ENCODE measurements at places on chromosomes 7 and 10.

- no peak for DNase-seq
Observed at GRCh38 chr10:18164093-18164492, 23.9 kb downstream of the CACNB2 start.

- DNase-seq, result no peak
Observed at GRCh38 chr10:49318755-49319154, 19.8 kb downstream of the C10orf71 start.

DNA sequence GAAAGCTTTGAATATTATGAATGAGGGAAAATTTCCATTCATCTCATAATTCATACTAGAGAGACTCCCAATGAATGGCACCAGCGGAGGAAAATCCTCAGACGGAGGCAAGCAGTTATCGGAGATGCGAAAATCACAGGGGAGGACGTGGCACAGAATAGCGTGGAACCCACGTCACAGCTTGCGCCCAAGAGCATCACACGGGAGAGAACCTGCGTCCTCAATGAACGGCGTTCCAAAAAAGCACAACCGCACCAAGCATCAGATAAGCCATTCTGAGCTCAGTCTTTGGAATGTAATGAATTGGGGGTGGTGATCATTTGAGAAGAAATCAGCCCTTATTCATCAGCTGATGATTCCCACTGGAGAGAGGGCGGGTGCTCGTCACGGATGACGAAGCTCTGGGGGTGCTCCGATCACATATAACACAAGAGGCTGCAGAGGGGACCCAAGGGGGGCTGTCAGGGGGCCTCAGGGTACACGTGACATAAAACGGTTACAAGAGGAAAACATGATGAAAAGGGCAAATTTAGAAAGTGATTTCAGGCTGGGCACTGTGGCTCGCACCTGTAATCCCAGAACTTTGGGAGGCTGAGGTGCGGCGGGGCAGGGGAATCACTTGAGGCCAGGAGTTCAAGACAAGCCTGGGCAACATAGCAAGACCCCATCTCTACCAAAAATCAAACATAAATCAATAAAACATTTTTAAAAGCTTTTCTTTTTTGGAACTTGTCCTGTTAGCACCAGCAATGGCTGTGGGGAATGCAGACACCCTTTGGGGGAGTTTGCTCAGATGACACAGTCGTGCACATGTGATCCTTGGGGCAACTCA lies 33.8 kb upstream of the FIS1 start:
- no peak for DNase-seq

DNA sequence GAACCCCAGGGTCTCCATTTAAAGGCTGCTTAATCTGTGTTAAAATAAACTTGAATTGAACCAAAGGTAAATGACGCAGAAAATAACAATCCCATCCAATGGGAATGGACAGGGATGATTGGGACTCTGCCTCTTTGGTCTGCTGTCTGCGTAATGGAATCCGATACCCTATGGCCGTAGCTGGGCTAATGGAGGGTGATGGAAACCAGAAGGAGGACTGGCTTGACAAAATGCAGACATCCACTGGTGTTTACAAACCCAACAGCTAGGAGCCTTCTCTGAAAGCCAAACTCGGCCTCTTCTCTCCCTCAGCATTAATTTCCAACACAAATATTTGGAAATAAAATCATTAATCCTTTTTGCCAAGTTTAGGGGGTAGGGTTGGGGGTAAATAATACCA lies 162.2 kb upstream of the CHST15 start:
- no peak for DNase-seq

- no peak for DNase-seq
Observed at GRCh38 chr7:6071406-6071805, 40.2 kb downstream of the ANKRD61 start.

DNA sequence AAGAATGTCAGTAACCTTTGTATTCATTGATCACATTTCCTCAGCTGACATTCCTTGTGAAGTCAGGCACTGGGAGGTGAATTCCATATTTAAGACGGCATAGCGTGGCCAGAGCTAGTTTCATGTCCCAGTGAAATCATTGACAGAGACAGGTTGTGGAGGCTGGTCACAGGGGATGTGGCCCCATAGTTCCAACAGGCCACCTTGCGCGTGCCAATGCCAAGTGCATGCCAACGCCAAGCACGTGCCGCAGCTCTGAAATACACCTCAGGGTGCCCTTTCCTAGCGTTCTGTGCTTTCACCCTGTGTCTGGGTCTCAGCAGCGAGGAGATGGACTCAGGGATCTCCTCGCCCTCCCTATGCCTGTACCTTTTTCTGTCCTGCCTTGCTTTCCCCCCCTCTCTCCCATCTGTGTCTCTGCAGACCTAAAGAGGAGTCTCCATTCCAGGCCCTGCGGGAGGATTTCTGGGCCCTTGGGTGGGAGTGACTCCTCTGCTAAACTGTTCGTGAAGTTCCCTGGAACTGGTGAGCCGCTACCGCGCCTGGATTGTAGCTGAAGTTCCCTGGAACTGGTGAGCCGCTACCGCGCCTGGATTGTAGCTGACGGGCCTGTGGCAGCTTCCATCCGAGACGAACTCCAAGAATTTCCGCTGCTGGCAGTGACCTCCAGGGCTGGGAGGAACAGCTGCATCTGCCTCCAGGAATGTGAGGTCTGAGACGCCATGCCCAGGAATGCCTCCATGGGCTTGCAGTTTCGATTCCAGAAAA lies 19.7 kb downstream of the AQP1 start:
- no peak for DNase-seq

- DNase-seq, result no peak
Observed at GRCh38 chr7:23894892-23895569, 185.0 kb downstream of the STK31 start.

DNA sequence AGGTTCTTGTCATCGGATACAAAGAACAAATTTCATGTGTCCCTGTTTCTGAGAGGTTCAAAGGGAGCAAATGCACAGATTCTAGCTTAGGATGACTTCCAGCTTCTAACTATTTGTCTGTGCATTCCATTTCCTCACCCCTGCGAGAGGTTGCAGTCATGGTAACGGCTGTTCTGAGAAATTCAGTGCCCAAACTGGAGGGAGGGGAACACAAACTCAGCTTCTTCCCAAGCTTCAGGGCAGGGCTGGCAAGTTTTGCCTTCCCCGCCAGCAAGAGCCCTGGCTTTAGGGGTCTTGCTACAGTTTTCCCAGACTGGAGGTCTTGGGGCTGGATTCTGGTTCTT lies 11.1 kb downstream of the FAS start:
- no peak for DNase-seq

- no peak for DNase-seq
Observed at GRCh38 chr7:156896388-156897022, 3.5 kb upstream of the LMBR1 start.

- no peak for DNase-seq
Observed at GRCh38 chr10:21926358-21926925, 77.1 kb downstream of the DNAJC1 start.

DNA sequence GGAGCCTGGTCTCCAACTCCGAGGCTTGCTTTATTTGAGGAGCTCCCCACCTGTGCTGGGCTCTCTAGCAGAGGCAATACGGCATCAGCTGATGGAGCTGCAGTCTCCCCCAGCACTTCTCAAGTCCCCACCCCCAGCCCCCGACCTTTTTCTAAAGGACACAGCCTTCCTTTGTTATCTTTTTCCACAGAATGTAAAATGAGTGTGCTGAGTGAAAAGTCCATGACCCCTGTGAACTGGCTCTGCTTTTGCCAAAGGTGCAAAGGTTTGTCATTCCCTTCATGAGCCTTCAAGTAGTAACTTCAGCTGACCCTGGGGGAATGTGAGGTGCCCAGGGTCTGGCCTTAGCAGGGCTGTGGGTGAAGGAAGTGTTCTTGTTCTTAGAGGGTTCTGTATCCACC lies 25.5 kb downstream of the LRRC4 start:
- no peak for DNase-seq

DNA sequence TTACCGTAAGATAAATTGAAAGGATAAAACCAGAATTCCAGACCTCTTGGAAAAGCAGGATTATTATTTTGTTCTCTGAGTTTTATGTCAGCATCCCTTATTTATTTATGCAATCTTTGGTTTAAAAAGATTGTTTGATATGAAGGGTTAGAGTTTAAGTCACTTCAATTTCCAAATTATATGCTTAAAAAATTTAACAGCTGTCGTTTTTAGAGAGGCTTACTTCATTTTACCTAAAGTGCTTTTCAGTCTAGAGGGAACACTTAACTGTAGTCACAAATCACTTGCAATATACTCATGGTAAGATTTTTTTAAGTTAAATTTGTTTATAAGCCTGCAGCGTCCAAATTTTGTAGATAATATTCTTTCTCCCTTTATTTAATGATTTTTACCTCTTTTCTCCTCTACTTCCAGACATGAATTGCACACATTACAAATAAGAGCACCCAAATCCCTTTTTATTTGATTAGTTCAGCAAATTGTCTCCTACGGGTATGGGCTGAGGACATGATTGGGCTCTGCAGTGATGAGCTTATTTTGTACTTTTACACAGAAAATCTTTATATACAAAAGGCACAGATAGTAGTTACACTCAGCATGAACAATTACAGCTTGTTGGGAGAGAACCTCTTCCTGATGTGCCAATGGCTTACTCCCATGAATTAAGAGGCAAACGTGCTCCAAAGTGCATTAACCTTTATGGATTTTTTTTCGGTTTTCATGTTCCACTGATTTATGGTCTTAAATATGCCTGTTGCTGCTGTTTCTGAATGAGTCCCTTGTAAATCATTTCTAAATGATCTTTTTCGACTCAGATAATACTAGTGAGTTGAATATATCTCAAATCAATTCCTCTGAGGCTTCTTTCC lies 319.3 kb upstream of the LRGUK start:
- no peak for DNase-seq

DNA sequence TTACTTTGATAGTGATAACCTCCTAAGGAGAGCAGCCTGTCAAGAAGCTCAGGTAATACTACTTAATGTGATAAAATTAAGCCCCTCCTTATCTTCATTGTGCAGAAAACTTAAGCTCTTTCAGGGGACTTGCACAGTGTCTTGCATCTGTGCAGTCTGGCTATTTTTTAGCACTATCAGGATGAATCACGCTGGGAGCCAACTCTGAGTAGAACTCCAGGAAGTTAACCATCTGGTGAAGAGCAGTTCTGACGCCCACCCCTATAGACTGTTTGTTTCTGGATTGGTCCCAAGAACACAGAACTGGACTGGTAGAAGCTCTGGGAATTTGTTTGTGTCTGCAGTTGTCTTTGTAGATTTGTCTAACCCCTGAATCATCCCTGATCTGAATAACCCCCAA lies 41.9 kb downstream of the AGK start:
- DNase-seq, result no peak

DNA sequence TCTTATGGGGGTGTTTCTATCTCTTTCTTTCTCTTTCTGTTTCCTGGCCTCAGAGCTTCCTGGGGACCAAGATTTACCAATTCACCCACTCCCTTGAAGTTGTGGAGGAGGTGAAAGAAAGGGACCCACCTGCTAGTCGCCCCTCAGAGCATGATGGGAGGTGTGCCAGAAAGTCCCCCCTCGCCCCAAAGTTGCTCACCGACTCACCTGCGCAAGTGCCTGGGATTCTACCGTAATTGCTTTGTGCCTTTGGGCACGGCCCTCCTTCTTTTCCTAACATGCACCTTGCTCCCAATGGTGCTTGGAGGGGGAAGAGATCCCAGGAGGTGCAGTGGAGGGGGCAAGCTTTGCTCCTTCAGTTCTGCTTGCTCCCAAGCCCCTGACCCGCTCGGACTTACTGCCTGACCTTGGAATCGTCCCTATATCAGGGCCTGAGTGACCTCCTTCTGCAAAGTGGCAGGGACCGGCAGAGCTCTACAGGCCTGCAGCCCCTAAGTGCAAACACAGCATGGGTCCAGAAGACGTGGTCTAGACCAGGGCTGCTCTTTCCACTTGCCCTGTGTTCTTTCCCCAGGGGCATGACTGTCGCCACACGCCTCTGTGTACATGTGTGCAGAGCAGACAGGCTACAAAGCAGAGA lies 12.2 kb downstream of the AQP1 start:
- DNase-seq, result no peak

DNA sequence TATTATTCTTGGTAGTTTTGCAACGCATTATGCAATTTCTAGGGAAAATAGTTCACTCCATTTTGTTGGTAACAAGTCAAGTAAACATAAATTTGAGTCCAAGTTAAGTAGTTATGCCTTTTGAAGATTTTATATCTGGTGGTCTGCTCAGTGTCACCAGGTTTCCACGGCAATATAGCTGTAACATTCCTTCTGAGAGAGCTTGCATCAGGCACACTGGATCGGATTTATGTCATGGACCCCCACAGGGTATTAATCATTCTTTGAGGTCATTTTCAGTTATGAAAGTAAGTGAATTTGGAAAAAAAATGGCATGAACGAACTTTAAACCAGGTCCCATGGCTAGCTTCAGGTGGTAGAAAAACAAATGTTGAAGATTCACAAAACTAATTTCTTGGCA lies 136.3 kb downstream of the POLR1F start:
- DNase-seq, result no peak

- no peak for DNase-seq
Observed at GRCh38 chr10:80277567-80278250, 11.7 kb downstream of the MAT1A start.

- no peak for DNase-seq
Observed at GRCh38 chr10:119679480-119679829, 28.3 kb downstream of the BAG3 start.

DNA sequence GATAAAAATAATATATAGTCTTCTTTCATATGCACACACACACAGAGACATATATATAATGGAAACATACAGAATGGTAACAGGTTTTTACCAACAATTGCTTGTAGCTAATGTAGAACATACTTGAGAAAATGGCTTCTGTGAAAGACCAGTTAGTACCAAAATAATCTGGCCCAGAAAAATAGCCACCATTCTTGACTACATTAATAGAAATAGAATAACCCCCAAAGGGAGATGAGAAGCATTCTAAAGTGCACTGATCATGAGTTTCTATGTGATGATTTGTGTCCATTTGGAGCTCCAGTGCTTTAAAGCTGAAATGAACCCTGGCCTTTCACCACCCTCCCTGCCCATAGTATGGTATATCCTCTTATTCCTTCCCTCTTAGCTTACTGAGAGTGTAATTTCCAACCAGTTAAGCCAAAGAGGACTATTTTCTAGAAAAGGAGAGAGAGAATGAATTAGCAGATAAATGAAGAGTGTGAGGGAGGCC lies 22.9 kb upstream of the IFIT2 start:
- DNase-seq, result no peak

GRCh38 chr7:15049157-15049556 lies 146.6 kb upstream of the DGKB start:
- no peak for DNase-seq

DNA sequence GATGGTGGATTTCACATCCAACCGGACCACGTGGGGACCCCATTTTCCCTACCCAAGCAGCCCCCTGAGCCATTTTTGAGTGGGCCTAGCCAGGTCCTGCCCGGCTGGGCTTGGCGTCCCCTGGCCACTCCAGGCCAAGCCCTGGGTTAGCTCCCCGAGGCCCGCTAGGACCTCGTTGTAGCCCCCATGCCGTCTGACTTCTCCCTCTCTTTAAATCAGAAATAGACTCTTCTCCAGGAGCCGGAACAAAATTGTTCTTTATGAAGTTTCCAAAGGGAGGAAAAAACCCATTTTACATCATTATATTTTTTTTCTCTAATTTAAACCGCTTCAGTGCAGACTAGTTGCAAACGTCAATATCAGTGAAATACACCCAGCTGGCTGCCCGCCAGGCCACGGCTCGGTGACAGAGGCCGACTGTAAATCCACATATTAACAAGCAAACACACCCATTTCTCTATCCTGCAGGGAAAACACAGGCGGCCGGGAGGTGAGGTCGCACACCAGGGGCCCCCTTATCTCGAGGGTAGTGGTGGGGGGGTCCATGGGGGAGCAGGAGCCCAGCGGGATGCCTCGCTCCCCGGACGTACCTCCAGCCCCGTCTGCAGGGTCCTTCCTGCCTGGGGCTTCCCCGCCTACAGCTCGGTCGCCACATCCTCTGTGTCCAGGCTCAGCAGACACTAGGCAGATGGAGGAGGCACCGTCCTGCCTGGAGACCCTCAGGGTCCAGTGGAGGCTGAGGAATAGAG lies 72.7 kb downstream of the ELFN1 start:
- DNase-seq, result peak; percentile 59

Data from prostate gland (tissue), 2 donors.